ENCODE measurements at places on chromosomes 11 and 22.

DNA sequence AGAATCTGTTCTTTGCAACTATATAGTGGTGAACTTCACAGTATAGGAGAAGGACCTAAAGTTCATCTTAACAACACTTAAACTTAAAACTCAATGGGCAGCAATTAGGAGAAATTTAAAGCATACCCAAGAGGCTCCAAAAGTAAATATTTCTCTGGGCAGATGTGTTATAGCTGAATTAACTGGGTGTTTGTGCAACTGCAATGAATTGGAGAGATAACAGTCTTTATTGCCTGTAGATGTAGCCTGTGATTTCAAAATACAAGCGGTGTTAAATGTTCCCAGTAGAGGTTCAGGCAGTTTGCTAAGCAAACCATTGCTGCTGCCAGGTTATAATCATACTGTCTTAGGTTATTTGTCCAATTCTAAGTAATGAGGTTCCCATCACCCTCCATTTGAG, 294.1 kb upstream of the MTNR1B start:
- DNase-seq: no peak

GRCh38 chr11:92740276-92740675, 229.2 kb upstream of the MTNR1B start:
- no peak for DNase-seq

- DNase-seq: no peak
Observed at GRCh38 chr11:74072286-74072685, 63.4 kb upstream of the UCP3 start.

DNA sequence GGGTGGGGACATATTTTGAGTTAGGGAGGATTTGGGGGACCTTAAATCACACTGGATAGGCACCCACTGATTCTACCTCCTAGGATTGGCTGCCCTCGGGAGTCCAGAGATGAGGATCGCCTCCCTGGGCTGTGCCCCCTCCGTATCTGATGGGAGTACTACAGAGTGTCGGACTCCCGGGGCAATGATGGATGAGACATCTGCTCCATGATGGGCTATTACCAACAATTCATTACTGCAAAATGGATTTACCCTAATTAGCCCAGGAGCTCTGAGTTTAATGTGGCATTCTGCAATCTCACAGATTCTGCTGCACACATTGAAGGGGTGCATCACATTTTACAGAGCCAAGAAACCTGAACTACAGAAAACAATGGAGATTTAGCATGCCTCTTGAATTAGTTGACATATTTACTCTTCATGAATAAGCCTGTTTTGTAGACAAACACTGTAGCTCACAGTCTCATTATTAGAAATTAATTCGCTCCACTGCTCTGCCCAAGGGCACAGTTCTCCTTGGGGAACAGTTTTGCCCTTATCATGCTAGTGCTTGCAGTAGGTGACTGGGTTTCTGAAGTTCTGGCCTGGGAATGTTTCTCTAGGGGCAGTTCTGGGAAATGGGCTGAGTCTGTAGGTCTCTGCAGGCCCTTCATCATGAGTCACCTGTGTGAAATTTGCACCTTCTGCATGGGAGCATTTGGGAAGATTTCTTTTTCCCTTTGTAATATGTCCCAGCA, 217.1 kb upstream of the PLET1 start:
- DNase-seq: no peak

GRCh38 chr11:95715777-95716241, 73.8 kb downstream of the FAM76B start:
- DNase-seq: peak; percentile 56

DNA sequence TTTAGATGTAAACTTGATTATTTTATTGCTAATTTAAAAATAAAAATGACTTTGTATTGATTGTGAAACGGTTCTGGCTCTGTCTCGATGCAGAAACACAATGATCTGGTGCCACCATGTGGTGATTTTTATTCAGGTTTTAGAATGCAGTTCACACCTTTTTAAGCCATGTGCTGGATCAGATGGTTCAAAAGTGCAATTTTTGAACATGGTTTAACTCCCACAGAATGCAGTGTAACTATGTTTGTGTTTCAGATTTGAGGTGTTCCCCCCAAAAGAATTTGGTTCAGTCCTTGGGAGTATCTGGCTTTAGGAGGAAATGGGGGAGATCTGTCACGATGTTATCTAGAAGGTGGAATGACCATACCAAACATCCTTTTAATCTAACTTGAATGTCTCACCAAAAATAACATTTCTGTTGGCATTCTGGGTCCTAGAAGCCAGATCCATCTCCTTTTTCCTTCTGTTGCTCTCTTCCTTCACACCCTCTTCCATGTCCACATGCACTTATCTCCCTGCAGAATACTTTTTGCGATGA, 7.9 kb downstream of the MRPL16 start:
- DNase-seq: peak; percentile 76

GRCh38 chr11:31259797-31260196, 109.7 kb downstream of the DCDC1 start:
- no peak for DNase-seq

GRCh38 chr22:47205554-47205953, 443.1 kb downstream of the TBC1D22A start:
- DNase-seq: no peak

DNA sequence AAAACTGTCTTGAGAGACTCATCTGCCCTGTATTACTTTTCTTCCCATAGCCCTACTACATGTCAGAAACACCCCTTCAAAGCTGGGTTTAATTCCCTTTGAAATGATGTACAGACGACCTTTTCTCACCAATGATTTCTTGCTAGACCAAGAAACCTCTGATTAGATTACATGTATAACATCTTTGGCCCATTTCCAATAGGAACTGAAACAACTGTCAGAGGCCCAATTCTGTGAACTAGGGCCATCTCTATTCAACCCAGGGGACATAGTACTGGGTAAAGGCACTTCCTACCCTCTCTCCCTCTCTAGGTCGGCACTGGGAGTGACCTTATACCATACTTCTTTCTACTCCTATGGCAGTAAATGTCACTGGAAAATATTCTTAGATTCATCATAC, 19.4 kb downstream of the NPAT start:
- DNase-seq: no peak

- no peak for DNase-seq
Observed at GRCh38 chr11:12099132-12099873, 11.1 kb upstream of the MICAL2 start.

GRCh38 chr11:116379185-116379828, 393.5 kb downstream of the BUD13 start:
- DNase-seq: peak; percentile 20

- DNase-seq: no peak
Observed at GRCh38 chr22:21570398-21570797, 2.9 kb downstream of the UBE2L3 start.

DNA sequence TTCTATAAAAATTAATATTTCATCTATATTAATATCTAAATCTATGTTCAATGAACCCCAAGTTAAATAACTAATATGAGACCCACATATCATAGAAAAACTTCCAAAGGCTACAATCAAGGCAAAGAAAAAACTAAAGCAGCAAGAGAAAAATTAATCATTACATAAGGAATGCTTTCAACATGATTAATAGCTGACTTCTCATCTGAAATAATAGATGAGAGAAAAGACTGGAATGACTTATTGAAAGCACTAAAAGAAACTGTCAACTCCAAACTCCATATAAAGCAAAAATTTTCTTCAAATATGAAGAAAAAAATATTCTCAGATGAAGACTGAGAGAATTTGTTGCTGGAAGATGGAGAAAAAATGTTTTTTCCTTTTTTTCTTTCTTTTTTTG, 13.0 kb downstream of the TRIM5 start:
- no peak for DNase-seq

DNA sequence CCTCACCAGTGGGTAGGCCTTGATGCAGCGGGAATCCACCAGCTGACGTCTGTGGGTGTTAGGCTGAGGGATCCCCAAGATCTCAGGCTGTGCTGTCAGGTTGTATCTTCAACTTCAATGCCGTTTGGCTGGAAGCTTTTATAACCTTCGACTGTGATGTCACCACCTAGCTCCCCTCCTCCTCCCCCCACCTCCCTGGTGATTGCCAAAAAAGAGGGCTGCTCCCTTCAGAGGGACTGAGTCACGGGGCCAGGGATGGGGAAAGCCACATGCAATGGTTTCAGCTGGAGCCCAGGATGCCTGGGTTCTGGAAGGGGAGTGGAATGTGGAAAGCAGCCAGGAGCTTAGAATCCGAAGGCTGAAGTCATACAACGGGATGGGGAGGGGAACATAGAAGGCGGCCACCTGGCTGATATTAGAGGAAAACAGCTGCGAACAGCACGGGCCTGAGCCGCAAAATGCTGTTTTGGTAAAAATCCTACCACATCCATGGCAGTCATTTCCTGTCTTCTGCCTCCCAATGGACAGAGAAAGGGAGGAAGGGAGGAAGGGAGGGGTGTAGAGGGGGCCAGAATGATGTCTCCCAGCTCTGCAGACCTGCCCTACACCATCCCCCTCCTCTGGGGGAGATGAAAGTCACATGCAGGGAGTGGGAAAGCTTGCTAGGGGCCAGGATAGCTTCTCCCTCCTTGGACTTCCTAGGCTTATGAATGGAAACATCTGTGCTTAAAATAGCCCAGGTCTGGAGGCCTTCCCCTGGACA, at the start of gene LRRN4CL:
TSS of gene LRRN4CL (minus strand) at position 110 of the 763 bp plus-strand sequence. CDS start 1,022 bp downstream, outside the sequence.
- peak; percentile 83 for DNase-seq

DNA sequence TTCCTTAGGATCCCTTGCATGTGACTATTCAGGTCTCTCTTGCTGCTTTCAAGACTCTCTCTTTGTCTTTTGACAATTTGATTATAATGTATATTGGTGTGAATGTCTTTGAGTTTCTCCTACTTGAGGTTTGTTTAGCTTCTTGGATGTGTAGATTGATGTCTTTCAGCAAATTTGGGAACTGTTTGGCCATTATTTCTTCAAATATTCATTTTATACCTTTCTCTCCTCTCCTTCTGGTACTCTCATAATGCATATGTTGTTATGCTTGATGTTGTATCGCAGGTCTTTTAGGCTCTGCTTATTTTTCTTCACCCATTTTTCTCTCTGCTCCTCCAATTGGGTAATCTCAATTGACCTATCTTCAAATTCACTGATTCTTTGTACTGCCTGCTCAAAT, 44.2 kb downstream of the OR2AT4 start:
- no peak for DNase-seq

DNA sequence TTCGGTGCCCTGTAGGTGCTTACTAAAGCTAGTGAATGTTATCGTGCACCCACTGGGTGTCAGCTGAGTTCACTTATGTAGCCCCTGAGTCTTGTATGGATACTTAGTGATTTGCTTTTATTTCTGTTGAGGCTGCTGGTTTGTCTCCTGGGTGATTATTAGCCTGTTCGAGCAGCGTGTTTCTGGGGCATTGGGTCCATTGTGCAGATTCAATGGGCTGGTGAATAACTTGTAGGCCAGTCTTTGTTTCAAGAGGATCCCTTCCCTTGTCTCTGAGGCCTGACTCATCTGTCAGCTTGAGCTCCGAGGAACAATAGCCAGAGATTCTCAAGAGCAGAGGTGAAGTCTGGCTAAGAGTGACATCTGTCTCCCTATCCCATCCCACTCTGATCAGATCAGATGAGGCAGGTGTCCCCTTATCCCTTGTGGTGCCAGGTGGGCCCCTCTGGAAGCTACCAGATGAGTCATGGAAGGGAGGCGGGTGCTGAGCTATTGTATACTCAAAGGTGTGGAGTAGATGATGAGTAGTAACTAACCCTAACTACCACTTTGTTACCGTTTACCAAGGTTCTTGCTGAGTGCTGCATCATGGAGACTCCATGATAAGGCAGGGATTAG, 3.7 kb downstream of the MIAT start:
- DNase-seq: no peak

DNA sequence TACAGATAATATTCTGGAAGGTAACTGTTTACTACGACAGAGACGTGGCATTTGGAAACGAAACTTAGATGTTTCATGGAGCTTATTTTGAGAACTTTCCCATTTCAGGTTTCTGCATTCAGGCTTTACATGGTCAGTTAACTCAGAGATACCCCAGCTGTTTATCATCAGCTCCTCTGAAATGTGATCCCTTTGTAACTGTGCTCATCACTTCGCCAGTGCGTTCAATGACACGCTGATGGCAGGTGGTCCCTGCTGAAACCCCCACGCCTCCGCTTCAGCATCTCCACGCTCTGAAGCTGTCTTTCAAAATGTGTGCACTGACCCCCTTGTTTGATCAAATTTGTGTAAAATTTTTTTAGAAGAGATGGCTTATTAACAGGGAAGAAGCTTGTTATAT, 30.5 kb downstream of the ALG12 start:
- DNase-seq: no peak

DNA sequence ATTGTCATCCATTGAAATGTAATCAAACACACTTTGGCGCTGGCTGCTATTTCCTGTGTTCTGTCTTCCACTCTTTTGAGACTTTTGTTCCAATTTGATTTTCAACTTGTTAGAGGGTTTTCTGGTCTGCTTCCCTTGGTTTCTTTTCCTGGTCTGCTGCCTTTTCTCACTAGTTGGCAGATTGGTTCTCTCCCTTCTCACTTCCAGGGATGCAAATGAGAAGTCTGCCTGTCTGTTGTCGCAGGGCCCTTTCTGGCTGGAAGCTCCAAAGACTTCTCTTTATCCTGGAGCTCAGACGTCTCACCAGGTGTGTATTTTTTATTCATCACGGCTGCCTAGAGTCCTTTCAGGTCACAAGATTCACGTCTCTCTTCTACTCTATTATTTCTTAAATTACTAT, 84.0 kb downstream of the RPS6KA4 start:
- no peak for DNase-seq

DNA sequence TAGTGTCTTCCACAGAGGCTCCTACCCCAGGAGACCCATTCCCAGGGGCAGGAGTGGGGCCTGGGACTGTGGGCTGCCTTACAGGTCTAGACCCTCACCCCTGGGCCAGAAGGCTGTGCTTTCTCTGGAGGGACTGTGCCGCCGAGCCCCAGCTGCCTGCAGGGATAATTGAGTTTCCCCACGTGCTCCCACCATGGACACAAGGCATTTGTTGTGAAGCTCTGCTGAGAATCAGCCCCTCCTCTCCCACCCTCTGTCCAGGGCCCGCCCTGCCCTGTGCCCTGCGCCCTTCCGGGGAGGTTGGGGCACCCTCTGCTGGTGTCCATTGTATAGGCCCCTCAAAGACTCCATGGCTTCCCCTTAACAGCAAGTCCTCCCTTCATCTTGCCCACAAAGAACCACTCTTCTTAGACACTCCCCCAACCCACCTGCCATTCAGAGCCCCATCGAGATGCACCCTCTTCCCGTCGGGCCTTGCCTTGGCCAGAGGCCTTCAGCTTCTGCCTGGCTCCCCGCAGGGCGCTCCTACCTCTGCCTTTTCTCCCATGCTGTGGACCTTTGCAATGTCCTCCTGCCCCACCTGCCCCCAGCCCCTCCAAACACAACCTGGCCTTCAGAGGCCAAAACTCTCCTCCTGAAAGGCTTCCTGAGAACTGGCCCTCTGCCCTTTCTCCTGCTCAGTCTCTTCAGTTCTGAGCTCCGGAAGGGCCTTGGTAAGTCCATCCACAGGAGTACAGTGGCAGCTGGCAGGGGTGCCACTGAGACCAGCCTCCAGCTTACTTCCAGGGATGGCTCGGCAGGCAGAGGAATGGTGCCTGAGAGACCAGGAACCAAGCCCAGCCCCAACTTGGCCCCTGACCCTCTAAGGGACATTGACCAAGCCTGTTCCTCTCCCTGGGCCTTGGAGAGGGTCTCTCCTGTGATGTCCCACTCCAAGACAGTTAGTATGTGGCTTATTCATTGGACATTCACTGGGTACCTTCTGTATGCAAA, 22.4 kb downstream of the DUSP8 start:
- no peak for DNase-seq

Measured in fibroblast of pulmonary artery (primary cell).